Suppressor macrophage treated with lipopolysaccharide for 4 hours (primary cell): ENCODE measurements at places on chromosomes 2 and 18.

GRCh38 chr2:235674146-235674545 is 180.3 kb downstream of the AGAP1 start:
- no peak for DNase-seq

GRCh38 chr2:47179388-47179787 is 24.3 kb upstream of the STPG4 start:
- peak; percentile 16 for DNase-seq

DNA sequence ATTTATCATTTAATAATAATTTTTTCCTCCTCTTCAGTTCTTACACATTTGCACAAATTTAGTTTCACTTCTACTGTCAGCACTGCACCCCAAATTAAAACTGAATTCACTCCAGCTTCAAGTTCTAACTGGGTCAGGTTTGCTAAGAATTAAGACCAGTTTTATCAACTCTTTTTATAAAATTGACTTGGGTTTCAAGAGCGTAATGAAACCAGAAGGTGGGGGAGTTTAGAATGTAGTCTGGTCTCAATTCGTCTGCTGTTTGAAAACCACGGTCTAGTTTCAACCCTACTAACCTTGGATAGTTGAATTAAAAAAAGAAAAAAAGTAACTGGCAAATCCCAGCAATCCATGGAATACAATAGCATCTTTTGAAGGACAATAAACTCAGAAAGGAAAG is 14.3 kb upstream of the CTLA4 start:
- no peak for DNase-seq

- DNase-seq, result peak; percentile 36
Measured at GRCh38 chr18:21686282-21687105, 18.1 kb downstream of the ABHD3 start.

DNA sequence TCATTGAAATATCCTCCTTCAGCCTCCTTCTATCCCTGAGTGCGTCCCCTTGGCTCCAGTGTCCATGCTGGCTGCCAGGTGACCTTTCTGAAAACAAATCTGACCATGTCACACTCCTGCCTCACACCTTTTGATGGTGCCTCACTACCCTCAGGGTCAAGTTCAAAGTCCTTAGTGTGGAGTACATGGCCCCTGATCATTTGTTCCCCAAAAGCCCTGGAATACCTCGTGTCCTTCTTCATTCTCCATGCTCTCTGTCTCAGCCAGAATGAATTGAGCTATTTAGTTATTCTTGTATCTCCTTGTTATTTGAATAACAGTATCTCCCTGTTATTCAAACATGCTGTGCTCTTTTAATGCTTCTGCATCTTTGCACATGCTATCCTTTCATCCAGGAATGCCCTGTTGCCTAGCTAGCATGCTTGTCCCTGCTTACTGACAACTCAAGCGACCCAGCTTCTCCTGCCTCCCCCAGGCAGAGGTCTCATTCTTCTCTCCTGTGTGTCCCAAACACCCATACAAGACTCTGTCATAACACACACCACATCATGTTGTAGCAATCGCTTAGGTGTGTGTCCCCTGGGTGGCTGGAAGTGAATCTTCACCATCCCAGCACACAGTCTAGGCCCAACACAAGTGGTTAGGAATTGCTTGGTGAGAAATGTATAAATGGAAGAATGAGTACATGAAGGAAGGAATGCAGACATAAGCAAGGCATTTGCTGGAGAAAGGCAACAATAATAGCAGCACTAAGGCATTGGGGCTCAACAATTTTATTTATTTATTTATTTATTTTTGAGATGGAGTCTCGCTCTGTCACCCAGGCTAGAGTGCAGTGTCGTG is 144.0 kb downstream of the DDX1 start:
- no peak for DNase-seq

GRCh38 chr18:40413160-40413559 is 1541.9 kb upstream of the PIK3C3 start:
- DNase-seq, result no peak

DNA sequence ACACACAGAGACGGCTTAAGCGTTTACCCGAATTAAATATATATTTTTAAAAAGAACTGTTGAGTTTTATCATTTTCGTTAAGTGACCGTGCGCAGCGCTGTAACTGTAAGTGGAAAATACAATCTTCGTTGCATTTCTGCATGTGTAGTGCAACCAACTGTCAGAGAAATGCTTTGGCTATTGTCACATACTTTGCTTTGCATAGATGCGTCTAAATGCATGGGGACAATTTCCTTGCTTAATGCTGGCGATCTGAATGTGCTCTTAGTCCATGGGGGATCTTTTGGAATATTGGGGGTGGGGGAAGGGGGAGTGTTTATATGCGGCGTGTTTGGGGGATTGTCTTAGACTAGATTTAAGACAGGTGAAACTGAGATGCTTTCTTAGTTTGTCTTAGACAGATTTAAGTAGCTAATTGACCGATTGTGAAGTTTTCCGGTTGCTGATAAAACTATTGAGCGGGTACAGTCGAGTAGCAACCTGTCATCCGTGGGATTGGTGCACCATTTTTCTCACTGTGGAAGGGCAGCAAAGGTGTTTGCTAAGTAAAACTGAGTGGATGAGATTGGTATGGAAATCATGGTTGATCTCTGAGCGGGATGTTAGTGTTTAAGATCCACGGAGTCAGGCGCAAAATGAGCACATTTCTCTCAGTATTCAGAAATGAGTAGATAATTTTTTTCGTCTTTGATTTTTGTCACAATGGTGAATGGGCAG is 476 bp downstream of the VSNL1 start:
- DNase-seq, result no peak

DNA sequence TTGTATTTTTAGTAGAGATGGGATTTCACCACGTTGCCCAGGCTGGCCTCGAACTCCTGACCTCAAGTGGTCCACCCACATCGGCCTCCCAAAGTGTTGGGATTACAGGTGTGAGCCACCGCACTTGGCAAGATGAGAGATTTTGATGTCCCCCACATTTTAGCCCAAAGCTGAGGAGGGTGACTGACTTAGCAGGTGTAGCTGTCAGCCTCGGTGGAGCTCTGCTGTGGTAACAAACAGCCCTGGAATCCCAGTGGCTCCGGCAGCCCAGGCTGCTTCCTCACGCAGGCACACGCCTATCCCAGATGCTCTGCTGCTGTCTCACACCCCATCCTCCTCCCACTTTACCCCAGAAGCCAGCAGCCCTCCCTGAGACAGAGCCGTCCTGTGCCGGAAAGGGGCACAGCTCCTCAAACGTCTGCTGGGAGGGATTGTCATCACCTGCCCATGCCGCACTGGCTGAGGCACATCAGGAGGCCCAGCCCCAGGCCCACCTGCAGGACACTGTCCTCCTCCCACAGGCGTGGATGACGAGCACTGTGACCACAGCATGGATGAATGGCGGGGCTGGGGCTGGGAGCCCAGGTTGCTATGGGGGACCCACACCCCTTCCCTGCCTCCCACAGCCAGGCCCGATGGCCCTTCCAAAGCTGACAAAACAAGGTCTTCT is 10.6 kb upstream of the BOK start:
- no peak for DNase-seq

- DNase-seq, result no peak
Measured at GRCh38 chr2:10722252-10722825, 909 bp downstream of the ATP6V1C2 start.

- no peak for DNase-seq
Measured at GRCh38 chr2:12704378-12704777, 12.4 kb upstream of the TRIB2 start.

DNA sequence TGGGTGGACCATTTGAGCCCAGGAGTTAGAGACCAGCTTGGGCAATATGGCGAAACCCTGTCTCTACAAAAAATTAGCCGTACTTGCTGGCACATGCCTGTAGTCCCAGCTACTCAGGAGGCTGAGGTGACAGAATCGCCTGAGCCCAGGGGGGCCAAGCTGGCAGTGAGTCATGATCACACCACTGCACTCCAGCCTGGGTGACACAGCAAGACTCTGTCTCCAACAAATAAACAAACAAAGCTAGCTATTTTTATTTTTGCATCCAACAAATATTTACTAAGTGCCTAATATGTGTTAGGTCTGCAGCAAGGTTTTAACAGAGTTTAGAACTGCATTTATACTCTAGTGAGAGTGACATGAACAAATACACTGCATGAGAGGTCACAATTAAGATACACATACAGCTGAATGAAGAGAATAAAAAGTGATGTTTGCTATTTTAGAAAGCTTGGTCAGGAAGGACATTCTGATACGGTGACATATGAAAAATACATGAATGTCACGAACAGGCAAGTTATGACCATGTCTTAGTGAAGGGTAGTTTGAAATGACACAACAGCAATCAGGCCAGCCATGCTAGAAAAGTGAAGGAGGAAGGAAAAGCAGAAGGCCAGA is 83.2 kb upstream of the FRZB start:
- no peak for DNase-seq
